Hematopoietic multipotent progenitor cell treated with erythropoietin and hydrocortisone succinate and interleukin-3 and kit ligand, for 15 days (in vitro differentiated cells): ENCODE measurements at places on chromosomes 16 and 17.

DNA sequence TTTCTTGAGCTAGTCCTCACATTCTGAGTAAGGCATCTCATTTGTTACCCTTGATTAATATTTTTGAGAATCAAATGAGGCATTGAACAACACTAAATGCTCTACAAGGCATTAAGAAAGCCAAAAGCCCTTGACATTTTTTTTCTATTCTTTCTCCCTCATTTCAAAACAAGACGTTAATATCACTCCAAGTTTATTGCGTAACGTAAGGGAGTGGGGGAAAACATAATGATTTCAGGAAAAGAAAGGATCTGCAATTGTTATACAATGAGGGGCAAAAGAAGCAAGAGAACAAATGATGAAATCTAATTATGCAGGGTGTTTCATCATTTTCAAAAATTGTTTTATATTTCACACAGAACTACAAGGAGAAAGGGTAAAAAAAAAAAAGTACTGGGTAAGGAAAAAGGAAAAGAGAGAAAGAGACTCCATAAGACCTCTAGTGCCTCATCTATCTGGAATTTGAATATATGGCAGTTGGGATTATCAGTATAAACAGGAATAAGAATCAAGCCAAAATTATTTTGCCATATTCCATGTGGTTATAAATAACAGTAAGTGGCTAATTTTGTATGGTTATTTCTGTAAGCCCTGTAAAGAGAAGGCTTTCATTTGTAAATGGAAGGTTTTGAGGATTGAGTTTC, 163.0 kb downstream of the ABCA8 start:
- no peak for DNase-seq

- no peak for DNase-seq
Observed at GRCh38 chr16:85252014-85252413, 139.7 kb upstream of the CIBAR2 start.

DNA sequence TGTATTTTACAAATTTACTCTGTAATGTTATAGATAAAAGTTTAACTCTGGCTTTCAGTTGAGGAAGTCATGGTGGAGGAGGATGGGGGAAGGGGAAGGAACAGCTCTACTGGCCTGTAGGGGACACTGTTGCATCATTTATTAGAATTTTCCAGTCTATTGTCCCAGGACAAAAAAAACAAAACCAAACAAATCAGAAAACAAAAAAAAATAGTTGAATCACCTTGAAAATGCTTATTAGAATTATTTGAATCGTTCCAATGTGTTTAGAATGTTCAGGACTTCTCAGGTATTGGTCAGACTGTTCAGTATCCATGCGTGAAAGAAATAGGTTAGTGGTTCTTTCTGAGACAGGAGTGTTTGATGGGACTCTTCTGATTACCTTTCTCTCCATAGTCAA, 242.0 kb downstream of the FTO start:
- DNase-seq = no peak

- DNase-seq = no peak
Observed at GRCh38 chr17:54368906-54369305, 531.7 kb upstream of the TOM1L1 start.

GRCh38 chr16:12406158-12406557, 397.5 kb downstream of the CPPED1 start:
- DNase-seq = no peak

DNA sequence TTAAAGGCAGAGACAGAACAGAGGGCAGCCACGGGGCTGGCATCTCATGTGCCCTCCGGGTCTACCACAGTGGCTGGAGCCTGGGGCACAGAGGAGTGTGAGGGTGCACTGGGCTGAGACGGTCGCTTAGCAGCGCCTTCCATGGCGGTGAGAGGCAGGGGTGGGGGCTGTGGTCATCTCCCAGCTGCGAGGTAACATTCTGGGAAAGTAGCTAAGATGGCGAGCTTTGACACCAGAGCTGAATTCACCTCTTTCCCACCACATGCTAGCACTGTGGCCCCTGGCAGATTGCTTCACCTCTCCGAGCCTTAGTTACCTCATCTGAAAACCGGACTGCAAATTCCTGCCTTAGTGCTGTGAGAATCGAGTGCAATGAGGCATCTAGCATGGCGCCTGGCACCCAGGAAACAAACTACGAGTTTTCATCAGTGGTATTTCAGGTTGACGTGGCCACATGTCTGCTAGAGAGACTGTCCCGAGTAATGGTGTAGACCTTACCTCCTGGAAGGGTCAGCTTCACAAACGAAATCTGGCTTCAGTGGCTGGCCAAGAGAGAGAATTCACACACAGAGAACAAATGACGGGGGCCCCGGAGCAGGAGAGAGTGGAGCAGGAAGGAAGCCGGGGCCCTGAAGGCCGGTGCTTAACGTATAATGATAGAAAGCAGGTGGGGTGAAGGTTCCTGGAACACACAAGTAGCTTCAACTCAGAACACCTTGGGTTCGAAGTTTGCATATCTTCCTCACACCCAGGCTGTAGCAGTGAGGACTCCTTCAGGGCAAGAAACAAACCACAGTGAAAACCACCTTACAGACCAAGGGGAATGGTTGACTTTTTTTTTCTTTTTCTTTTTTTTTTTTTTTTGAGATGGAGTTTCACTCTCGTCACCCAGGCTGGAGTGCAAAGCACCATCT, 63.9 kb upstream of the RPH3AL start:
- DNase-seq = no peak

DNA sequence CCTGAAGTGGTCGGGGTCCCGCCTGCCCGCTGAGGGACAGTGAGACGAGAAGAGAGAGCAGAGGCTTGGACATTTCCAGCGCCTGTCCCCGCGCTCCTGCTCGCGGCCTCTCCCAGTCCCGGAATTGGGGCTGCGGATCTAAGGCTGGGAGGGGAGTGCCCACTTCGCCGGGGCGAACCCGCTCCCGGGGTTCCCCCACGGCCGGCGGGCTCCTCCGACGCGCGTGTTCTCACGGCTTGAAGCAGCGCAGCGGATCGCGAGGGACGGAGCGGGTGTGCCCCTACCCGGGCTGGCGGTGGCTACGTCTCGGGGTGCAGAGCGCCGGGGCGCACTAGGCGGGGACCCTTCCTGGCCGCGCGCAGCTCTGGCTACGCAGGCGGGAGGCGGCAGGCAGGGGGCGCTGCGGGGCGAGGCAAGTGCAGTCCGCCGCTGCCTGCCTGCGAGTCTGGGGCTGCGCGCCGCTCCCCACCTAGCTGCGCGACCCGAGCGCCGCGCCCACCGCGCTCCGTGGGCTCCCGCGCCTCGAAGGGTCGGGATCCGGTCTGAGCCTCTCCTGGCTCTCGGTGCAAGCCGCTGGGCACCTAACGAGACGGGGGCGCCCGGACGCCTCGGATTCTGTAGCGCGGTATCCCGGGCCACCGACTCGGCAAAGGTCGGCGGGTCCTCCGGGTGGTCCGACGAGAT, 1.2 kb downstream of the NGFR start:
- DNase-seq = peak; percentile 34

DNA sequence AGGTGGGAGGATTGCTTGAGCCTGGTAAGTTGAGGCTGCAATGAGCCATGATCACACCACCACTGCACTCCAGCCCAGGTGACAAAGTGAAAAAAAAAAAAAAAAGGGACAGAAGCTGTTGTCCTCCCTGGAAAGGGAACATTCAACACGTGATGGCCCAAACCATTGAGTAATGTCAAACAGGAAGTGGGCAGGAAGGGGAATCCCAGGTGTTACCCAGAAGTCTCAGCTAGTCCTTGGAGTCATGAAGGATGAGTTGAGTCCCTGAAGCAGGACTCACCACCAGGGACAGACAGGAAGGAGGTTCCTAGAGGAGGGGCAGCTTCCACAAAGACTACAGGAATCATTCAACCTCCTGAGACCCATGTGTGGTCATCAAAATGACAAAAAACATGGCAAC, 19.8 kb upstream of the CMIP start:
- no peak for DNase-seq

GRCh38 chr16:86819533-86819892, 241.2 kb downstream of the FOXL1 start:
- DNase-seq = no peak

DNA sequence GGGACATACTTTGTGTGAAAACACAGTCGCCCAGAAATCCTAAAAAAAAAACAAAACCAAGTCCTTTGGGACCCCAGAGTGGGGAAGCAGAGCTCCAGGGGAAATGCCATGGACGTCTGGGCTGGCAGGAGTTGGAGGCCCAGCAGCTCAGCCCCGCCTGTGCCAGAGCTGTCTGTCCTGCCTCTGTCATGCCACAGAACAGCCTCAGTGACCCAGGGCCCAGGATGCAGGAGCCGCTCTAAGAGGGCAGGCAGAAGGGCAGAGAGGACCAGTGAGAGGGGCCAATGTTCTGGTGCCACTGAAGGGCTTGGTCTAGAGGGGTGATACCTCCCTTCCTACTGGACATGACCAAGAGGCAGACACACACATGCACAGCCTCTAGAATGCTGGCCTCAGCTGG, 166.2 kb downstream of the C16orf78 start:
- no peak for DNase-seq

DNA sequence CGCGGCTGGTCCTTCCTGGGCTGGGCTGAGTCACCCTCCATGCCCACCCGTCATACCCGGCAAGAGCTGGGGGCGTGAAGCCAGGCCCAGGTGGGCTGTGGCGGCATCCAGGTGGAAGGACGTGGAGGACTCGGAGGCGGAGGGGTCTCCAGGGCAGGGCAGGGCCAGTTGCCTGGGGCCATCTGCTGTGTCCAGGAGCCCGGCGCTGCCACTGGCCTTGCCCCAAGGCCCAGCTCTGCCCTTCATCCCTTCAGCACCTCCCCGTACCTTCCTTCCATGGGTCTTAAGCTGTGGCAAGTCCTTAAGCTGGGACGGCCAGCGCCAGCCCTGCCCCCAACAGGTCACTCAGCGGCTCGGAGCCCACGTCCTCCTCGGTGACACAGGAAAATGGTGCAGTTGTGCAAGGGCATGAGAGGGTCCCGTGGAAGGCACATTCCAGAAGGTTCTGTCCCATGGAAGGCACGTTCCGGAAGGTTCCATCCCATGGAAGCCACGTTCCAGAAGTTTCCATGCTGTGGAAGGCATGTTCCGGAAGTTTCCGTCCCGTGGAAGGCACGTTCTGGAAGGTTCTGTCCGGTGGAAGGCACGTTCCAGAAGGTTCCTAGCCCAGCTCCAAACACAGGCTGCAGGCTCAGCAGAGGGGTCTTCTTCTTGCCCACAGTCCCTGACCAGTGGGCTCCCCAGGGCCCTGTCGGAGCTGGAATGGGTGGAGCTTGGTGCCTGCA, 10.4 kb upstream of the CDH15 start:
- DNase-seq = no peak

DNA sequence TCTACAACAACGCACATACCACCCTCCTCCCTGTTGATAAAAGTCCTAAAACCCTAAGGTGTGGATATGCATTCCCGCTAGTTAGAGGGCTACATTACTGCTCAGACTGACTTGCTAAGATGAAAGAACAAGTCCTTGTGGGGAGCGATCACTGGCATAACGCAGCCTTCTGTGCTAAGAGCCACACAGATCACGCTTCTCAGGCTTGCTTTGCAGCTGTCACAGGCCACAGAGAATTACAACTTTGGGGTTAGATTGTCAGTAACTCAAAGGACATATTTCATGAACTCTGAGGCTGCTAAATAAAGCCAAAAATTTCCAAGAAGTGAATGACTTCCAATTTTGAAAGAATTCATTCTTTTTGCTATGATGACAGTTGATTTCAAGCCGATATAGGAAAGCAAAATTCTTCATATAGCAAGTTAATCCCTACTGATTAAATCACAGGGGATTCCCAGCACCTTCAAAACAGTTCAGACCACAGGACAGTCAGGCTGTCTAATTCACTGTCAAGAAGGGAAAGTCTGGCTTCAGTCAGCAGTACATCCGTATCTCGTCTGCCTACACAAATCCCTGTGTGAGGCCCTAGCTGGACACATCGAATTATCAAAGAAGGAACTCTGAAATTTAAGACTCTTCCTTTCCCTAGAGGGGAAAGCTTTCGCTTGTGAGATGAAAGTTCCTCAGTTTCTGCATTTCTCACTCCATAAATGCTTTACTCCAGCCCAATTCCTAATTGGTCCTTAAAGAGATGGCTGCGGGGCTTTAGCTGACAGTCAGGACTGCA, 107.1 kb downstream of the VPS53 start:
- DNase-seq = no peak

DNA sequence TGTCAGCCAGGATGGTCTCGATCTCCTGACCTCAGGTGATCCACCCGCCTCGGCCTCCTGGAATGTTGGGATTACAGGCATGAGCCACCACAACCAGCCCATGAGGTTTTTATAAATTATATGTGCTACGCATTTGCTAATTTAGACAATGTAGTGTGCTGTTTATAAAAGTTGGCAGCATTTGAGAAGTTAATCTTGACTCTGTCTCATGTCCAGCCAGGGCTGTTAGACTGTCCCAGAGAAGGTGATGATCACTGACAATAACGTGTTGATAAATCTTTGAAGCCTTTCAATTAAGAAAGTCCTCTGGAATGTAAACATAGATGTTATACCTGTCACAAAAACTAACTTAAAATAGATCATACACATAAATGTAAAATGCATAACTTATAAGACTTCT, 82.0 kb downstream of the PPM1E start:
- no peak for DNase-seq

DNA sequence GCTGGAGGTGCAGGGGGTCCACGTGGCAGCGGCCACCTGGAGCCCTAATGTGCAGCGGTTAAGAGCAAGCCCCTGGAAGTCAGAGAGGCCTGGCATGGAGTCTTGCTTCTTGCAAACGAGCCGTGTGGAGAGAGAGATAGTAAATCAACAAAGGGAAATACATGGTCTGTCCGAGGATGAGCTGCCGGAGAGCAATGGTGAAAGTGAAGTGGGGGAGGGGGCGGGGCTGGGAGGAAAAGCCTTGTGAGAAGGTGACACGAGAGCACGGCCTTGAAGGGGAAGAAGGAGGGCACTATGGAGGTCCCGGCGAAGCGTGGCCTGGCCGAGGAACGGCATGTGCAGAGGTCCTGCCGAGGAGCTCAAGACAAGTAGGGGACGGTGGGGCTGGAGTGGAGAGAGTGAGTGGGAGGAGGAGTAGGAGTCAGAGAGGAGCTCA, 6.0 kb upstream of the SERPINF1 start:
- no peak for DNase-seq

DNA sequence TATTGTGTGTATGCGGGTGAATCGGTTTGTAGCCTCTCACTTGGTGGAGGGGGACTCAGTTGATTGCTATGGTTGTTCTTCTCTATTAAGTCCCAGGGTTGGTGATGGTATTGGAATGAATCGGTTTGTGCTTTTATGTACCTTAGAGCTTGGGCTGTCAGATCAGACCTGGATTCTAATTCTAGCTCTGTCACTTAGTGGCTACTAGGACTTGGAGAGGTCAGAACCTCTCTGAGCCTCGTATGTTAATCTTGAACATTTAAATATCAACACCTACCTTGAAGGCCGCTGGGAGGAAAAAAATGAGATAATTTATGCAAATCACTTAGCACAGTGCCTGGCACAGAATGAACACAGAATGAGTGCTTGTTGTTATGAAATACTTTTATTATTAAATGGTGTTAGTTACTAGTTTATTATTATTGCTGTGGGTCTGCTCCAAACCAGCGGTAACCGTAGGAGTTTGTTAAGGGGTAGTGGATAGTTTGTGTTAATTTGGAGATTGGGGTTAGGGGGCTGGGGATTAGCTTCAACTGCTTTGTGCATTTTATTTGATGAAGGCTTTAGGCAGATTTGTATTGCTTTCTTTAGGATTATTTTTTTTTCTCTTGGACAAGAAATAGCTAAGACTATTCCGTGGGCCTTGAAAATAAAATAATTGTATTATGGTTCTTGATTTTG, 3.5 kb downstream of the KDM6B start:
- DNase-seq = peak; percentile 64

GRCh38 chr16:48635199-48635718, 25.3 kb upstream of the N4BP1 start:
- no peak for DNase-seq
